ENCODE measurements at places on chromosomes 5 and 9. TPM values are rescaled to one million over a fixed set of nuclear protein-coding genes. Genes with fewer than 3 reads are reported as not detected.

- no peak overlapping the region for H3K4me3 ChIP-seq
- H3K4me1 ChIP-seq, result peaks cover 5% of the 10 kb centered on the region
- H3K36me3 ChIP-seq, result no peaks in the 10 kb centered on the region
- H3K27me3 ChIP-seq, result no peaks in the 10 kb centered on the region
- DNase-seq, result no peak
Measured at GRCh38 chr9:14453286-14453685, 139.3 kb upstream of the NFIB start.

Gene PCSK1
- total RNA-seq, result not detected

Gene EMB
- 46.1 TPM for total RNA-seq

Gene FOXD4
- not detected for total RNA-seq

Gene FOXI1
- total RNA-seq, result 4.7 TPM

Gene KCNN2
- 4.7 TPM for total RNA-seq
